ENCODE measurements at places on chromosomes 3 and 15.

DNA sequence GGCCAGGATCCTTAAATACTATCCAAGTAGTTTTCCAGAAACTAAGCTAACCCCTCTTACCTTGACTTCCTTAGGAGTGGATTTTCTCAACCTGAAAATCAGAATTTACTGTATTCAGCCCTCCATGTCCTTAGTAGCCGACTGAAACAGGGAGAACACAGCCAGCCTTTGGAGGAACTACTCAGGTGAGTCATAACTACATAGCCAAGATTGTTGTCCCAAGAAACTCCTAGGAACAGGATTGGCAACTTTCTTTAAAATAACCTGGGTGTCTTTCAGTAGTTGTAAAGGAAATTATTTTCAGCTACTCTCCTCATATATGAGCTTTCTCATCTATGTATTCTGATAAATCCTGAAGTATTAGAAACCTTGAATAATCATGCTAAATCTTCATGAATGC is 22.3 kb downstream of the FANCD2OS start:
- no peak for DNase-seq

DNA sequence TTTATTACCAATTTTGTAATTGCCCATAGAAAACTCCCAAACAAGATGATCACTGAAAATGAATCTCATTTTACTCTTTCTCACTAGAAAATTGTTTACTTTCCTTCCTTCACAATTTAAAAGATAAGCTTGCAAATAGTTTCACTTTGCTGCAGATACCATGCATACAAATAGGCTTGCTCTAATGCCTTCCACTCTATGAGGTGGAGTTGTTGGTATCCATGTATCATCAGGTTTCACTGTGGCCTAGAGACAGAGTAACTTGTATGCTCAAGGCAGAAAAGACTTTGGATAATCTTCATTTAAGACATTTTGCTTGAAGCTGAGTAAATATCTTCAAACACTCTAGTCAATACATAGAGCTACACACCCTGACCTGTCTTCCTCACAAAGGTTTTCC is 60.8 kb downstream of the RYK start:
- DNase-seq, result no peak

DNA sequence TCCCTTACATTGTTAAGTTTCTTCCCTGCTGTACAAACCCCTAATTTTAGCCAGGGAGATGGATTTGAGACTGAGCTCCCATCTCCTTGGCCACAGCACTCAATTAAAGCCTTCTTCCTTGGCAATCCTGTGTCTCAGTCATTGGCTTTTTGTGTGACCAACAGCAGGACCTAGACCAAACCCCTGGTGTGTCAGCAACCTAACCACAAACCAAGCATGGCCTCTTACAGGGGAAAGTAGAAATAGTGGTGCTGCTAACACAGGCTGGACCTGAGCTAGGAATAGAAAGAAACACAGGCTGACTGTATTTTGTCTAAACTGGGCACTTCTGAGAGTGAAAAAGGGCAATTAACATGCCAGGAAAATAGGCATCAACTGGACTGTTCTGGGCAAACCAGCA is 37.9 kb downstream of the PPCDC start:
- peak; percentile 7 for DNase-seq

- no peak for DNase-seq
Measured at GRCh38 chr3:12415014-12415680, 69.1 kb upstream of the TSEN2 start.

DNA sequence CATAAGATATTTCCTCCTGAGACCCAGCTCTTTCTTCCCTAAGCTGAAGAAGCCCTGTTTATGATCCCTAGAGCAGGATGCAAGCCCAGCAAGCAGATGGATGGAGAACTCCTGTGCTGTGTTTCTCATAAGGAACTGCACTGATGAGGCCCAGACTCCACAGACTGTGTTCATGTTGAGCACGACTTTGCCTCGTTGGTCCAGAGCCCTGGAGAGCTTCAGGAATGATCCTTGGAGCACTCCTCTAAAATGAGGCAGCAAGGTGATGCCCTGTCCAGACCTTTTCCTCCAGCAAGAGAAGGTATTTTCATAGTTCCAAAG is 83.8 kb downstream of the MYLK start:
- no peak for DNase-seq

- DNase-seq, result no peak
Measured at GRCh38 chr15:61057376-61057775, 171.7 kb downstream of the RORA start.

- DNase-seq, result no peak
Measured at GRCh38 chr3:78798266-78798832, 969.4 kb downstream of the ROBO1 start.

GRCh38 chr3:112598731-112599130 is 36.9 kb downstream of the SLC35A5 start:
- DNase-seq, result no peak

DNA sequence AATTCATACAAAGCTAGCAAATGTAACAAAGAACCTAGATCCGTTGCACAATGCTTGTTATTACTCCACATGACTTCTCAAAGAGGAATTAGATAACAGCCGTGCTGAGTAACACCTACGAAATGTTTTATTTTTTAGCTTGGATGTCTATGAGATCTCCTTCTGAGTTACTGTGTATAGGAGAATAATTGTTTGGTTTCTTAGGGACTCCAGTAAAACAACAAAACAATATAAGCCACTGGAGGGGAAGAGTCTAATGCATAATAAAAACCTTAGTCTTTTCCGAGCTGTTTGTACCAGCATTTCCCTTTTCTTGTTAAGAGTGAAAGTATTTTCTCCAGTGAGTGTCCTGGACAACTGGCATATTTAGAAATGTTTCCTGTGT is 15.6 kb downstream of the SNAP23 start:
- DNase-seq, result no peak

GRCh38 chr3:194836661-194837060 is 151.0 kb downstream of the FAM43A start:
- no peak for DNase-seq

DNA sequence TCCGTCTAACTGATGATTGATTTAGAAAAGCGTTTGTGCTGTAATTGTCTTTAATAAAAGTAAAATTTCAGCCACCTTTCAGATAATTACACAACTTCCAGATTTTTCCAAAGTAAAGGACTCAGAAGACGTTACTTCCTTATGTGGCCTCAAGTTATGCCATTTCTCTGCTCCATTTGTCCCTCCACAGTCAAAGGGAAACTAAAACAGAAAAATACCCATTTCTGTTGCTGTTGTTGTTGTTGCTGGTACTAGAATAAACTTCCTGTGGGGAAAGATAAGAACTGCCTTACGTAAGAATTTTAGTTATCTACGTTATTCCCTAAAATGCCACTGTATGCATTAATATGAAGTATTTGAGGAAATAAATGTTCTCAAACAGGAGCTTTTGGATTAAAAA is 153.9 kb downstream of the P3H2 start:
- DNase-seq, result no peak

- DNase-seq, result no peak
Measured at GRCh38 chr15:35867356-35867755, 321.4 kb upstream of the DPH6 start.

- no peak for DNase-seq
Measured at GRCh38 chr3:177894081-177894728, 642.0 kb upstream of the KCNMB2 start.

- no peak for DNase-seq
Measured at GRCh38 chr15:40436116-40436891, 4.4 kb upstream of the BAHD1 start.

DNA sequence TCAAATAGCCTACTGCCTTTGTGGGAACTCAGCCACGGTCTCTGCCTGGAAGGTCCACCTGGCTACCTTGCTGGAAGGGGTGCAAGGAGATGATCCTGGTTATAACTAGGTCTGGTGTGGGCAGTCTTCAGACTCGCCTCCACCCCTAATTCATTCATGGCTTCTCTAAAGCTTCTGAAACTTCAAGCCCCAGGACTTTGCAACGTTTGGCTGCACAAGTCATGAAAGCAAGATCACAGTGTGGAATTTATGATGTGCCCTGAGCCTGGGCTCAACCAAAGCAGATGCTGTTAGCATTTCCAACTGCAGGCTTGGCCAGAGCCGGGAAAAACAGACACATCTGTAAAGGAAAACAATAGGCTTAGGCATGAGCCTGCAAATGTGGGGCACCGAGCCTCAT is 200.4 kb upstream of the WNT5A start:
- no peak for DNase-seq

DNA sequence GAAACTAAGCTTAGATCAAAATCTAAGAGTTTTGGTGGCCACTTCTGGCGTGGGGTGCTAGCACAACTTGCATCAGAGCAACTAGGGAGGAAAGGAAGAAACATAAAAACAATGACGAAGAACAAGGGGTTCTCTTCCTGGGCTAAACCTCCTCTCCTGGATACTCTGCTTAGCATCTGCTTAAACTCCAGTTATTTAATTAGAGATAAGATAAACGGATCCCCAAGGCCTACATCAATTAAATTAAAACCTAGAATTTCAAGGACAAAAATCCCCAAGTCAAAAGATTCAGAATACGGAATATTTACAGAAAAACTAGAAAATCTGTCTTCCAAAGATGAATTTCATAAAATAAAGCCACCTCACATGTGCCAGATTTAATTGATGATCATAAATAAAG is 281.9 kb downstream of the SHOX2 start:
- no peak for DNase-seq

DNA sequence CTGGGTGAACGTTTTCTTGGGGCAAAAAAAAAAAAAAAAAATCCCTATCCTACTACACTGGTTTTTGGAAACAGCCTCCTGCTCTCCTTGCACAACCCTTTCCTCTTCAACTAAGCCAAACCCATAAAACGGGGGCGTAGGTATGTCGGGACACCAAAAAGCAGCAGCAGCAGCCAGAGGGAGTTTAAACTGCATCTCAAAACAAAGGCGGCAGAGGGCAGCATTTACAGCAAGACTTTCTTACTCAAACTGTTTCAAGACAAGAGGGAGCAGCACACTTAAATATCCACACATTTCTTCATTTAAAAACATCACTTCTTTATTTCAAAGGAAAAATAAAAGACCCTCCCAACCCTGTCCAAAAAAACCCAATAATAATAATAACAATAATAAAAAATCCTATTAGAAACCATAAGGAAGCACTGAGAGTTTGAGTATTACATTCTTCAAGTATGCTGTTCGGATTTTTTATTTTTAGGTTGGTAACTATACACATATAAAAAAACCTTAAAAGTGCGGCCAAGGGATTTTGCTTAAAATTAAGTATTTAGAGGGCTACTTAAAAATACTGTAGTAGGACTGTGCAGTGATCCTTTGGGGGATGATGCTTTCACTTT is 43.9 kb upstream of the PLXND1 start:
- DNase-seq, result peak; percentile 92

DNA sequence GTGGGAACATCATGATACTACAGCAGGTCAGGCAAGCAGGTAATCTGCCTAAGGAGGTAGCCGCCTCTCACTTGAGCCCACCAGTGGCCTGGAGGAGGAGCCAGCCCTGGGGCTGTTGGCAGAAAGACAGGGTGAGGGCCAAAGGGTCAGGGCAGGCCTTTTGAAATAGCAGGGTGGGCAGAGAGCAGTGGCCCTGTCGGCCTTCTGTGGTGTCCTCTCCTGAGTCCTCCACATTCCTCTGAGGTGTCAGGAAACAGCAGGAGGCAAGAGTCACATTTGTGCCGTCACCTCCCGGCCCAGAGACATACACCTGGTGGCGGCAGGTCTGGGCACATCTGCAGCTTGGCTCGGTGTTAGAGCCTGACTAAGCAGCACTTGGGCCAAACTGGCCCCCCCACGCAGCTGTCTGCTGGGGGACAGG is 3.9 kb upstream of the BNC1 start:
- DNase-seq, result no peak

- no peak for DNase-seq
Measured at GRCh38 chr15:57382969-57383368, 6.7 kb downstream of the CGNL1 start.

- DNase-seq, result no peak
Measured at GRCh38 chr3:195269375-195270078, 1.4 kb downstream of the XXYLT1 start.

GRCh38 chr3:180979961-180980360 is 9.6 kb downstream of the DNAJC19 start:
- no peak for DNase-seq

GRCh38 chr3:135169651-135170050 is 374.6 kb downstream of the EPHB1 start:
- DNase-seq, result no peak

GRCh38 chr3:12969486-12969885 is 103.7 kb downstream of the IQSEC1 start:
- no peak for DNase-seq

DNA sequence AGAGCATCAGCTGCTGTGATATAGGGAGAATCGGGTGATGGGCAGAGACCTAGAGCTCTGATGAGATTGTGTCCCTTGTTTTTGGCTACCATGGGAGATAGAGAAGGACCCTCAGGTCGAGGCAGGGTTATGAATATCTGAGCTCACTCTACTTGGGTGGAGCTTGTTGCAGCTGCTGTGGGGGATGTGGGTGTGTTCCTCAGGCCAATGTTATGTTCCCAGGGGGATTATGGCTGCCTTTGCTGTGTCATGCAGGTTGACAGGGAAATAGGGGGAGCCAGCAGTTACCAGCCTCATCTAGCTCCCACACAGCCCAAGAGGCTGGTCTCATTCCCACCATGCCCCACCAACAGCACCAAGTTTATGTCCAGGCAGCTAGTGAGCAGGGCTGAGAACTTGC is 131.5 kb downstream of the TRIM42 start:
- no peak for DNase-seq

- DNase-seq, result no peak
Measured at GRCh38 chr3:24471486-24471885, 23.2 kb downstream of the THRB start.

GRCh38 chr15:38545179-38545578 is 19.4 kb downstream of the RASGRP1 start:
- DNase-seq, result no peak

GRCh38 chr3:196335503-196335948 is 2.7 kb downstream of the TM4SF19 start:
- no peak for DNase-seq

DNA sequence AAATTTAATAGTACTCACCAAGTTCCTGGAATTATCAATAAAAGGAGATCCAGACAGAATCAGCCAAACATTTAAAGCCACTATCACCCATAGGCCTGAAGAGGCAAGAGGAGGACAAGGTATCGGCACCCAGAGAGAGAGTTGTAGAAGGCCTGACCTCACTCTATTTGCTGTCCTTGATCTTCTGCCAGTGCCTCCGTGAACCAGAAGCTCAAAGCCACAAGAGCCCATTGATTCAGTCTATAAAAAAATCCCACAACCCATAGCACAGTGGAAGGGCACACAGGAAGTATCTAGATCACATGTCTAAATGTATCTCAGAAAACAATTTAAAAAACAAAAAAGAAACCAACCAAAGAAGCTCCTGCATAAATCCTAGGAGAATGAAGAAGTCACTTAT is 68.6 kb upstream of the FAM174B start:
- DNase-seq, result no peak

DNA sequence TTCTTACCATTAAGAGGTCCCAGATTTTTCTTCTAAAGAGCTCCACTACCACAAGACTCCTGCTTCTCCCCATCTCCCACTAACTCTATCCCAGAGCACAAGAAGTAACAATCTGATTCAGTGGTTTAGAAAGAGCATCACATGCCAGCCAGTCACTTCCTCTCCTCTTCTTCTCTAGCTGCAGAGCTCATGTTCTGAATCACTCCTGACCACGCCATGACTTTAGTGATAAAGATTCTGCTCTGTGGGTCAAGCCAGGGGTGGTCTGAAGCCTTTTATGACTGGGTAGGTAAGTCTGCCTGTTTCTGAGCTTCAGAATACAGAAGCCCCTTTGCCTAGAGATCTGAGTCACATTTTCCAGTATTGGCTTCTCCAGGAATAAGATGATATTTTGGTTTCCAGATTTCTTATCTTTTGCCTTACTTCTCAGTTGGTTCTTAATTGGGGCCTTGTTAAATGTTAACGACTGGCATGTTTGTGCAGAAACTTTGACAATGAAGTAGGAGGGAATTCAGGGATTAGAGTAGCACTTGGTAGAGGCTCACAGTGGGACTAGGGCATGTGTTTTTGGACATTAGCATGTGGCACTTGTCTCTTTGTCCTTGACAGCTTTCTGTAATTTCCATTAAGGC is 27.6 kb upstream of the ADAMTSL3 start:
- no peak for DNase-seq

All from vagina (tissue), 2 donors.